Cardiac septum (tissue), 1 donor: ENCODE measurements at places on chromosomes 11 and 22. TPM values are rescaled to one million over a fixed set of nuclear protein-coding genes. Genes with fewer than 3 reads are reported as not detected.

The SCT gene
- total RNA-seq, result not detected

The OR6A2 gene
- total RNA-seq, result not detected

- DNase-seq, result no peak
These were observed 160.2 kb upstream of the LARGE1 start for GRCh38 chr22:34080433-34080832.

DNA sequence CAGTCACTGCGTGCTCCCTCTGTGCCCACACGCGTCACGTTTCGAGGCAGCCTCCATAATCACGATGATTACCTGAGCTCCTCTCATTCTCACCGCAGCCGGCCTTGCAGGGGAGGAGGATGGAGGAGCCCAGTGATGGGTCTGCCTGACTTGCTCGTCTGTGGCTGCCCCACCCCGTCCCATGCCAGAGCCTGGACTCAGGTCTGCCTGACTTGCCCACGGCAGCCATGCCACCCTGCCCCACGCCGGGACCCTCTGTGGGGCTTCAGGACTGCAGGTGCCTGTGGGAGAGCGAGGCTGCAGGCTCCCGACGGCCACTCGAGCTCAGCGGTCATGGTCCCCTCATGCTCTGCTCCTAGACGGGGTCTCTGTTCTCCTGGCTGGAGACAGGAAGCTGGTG, 1025.1 kb downstream of the BRD1 start:
- peak; percentile 29 for DNase-seq

DNA sequence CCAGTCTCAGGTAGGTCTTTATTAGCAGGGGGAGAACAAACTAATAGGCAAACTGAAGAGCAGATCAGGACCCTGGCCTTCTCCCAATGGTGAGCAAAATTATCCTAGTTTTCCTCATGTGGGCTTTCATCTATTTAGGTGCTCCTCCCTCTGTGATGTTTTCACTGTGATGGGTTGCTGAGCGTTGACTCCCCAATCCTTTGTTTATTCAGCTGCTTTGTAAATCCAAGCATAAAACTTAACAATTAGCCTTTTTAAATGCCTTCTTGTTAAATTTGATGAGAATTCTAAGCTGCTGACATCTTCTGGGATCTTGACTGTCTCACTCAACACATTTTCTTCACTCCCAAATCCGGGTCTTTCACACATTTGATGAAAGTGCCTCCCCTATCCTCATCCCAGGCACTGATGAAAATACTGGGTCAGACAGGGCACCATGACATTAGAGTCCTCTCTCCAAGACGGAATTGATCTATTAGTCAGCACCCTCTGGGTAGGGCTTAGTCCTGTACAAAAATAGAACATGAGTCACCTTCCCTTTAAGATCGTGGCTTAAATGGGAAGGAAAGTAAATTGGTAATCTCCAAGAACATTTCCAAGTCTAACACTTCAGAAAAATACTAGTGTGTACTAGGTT, 199.3 kb upstream of the ISX start:
- no peak for DNase-seq

DNA sequence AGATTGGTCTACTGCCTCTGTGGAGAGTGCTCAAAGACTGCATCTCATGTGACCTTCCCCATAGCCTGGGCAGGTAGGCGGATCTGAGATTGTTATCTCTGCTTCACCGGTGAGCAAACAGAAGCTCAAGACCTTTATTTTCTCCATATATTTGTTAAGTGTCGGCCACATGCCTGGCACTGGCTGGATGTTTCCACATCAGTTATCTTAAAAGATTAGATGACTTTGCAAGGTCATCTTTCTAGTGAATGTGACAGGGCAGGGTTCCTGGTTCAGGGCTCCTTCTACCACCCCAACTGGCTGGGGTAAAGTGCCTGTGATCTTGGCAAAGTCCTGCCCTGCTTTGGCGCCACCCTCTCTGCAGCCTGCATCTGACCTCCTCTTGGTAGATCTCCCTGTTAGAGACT, 125.0 kb downstream of the CCDC81 start:
- DNase-seq, result no peak

DNA sequence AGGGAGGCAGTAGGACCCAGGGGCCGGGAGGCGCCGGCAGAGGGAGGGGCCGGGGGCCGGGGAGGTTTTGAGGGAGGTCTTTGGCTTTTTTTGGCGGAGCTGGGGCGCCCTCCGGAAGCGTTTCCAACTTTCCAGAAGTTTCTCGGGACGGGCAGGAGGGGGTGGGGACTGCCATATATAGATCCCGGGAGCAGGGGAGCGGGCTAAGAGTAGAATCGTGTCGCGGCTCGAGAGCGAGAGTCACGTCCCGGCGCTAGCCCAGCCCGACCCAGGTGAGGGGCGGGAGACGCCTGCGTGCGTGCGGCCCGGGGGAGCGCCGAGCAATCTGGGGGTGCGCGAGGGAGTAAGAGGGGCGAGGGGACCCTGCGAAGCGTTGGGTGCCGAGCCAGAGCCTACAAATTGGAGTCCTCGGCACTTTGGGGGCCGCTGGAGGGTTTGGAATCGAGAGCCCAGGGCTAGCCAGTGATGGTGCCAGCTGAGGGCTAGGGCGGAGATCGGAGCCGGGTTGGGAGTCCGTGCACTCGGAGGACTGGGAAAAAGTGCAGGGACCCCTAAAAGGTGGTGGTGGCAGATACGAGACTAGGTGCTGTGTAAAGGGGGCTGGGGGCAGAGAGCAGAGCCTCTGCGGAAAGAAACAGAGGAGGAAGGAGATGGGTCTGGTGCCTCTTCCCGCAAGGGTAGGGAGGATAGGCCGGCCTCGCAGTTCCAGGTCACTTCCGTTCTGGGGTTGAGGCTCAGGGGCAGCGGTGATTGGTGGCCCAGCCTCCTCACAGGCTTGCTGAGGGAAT, at the start of gene SERPINH1:
SERPINH1 (plus strand) TSS at position 206 of the 788 bp plus-strand sequence. CDS start 4,097 bp downstream, outside the sequence.
- DNase-seq, result peak; percentile 95

DNA sequence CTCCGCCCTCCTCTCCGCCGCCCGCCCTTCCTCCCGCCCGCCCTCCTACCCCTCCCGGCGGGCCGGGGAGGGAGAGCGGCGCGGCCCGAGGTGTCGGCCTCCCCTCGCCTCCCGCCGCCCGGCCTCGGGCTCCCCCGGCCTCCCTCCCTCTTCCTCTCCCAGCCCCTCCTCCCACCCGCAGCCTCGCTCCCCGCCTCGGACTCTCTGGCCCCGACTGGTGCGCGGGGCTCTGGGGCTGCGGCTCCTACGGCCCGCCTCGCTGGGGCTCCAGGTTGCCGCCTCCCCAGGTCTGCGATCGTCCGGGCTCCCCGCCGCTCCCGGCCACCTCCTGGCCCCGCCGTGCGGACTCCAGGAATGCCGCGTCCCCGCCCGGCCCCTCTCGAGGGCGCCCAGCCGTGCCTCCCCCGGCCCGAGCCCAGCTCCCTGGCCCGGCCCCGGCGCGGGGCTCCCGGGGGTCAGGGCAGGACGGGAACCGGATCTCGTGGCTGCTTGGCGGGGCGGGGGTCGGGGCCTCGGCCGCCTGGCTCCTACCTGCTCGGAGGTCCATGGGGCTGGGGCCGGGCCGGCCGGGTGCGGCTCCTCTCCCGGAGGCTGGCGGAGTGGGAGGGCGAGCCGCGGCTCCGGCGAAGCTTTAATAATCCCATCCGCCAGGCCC, at the start of gene CLCF1:
CLCF1 (minus strand) TSS at position 606 of the 655 bp plus-strand sequence; CDS start at position 547, 59 bp downstream.
- DNase-seq, result peak; percentile 89

DNA sequence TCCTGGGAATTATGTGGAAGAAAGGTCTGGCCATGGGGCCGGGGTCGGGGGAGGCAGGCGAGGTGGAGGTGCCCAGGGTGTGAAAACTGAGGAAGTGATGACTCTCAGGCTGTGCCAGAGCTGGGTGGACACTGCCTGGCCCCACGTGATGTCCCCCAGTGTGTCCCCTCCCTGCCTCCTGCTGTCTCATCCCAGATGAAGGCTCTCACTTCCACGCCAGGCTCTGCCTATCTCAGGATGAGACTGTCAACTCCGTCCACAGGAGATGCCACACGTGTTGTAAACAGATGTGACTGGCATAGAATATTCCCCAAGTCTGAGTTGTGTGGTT, 51.4 kb downstream of the RPS6KA4 start:
- DNase-seq, result no peak

DNA sequence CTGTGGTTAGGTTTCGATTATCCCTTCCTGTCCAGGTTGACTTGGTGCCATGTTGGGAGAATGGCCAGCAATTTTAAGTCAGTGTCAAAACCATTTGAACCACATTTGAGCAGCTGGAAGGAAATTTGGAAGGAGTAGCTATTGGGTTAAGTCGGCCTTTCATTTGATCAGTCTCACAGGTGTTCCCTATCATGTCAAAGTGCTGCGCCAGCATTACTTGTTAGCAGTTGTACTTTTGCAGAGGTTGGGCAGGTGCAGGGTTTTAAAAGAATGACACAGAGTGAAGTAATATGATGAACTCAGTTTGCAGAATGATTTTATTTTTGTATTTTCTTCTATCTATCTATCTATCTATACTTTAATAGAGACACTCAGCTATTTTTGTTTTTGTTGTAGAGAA, 6.4 kb upstream of the TYMP start:
- no peak for DNase-seq

- no peak for DNase-seq
These were observed 44.3 kb upstream of the TTC12 start for GRCh38 chr11:113270080-113270479.
